ENCODE measurements at places on chromosomes 13 and 19. TPM values are rescaled to one million over a fixed set of nuclear protein-coding genes. Genes with fewer than 3 reads are reported as not detected.

Gene PGLYRP2
- not detected for total RNA-seq

Gene CLDND2
- 0.61 TPM for total RNA-seq

Gene IGFLR1
- 9.4 TPM for total RNA-seq

DNA sequence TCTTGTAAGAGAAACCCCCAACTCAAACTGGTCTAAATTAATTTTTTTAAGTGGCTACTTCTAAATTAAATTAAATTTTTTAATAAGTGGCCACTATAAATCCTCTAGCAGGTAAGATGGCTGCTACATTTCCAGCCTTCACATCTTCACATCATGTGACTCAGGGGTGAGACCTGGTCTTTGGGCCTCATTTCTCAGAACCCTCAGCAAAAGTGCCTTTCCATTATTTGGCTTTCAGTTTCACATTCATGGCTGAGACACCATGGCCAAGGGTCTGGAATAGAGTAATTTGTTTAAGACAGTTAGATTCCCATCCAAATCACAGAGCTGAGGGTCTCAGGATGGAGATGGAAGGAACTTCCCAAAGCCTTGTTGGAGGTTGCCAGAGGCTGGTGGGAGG lies 47.5 kb downstream of the DCT start:
- no peak for DNase-seq

GRCh38 chr13:31045286-31046081 lies 113.0 kb downstream of the TEX26 start:
- DNase-seq = no peak

Data from pancreas (tissue), 10 donors.